ENCODE measurements at places on chromosomes 16 and 17.

GRCh38 chr17:48045316-48046001, 2.7 kb upstream of the NFE2L1 start:
- DNase-seq: peak; percentile 62

DNA sequence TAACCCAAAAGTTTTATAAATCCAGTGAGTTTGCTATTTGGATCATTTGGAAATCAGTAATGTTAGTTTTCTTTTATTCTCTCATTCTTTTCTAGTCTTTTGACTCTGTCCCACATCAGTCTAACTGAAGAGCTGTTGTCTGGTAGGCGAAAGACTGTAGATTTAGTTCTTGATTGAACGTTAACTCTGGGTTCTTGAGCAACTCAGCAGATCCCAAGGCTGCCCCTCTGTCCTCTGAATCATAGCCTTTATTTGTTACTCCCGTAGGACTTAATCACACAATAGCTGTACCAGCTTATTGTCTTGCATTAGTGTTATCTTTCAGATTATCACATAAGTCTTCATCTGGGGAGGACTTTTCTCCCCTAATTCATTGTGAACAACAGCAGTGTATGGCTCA, 119.3 kb upstream of the TOM1L1 start:
- no peak for DNase-seq

DNA sequence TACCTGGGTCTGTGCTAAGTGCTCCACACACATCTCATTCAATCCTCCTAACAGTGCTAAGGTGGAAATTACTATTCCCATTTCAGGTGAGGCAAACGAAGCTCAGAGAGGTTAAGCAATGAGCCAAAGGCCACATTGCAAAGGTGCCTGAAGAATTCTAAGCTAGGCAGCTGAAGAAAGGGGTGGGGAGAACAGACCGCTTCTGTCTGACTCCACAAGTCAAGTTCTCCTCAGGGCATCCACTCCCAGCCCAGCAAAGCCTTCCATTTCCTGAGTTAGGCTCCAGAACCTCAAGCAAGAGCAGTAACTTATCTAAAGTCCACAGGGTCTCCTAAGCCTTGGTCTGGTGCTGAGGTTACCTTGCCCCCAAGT, 27.0 kb upstream of the MRPS23 start:
- no peak for DNase-seq

DNA sequence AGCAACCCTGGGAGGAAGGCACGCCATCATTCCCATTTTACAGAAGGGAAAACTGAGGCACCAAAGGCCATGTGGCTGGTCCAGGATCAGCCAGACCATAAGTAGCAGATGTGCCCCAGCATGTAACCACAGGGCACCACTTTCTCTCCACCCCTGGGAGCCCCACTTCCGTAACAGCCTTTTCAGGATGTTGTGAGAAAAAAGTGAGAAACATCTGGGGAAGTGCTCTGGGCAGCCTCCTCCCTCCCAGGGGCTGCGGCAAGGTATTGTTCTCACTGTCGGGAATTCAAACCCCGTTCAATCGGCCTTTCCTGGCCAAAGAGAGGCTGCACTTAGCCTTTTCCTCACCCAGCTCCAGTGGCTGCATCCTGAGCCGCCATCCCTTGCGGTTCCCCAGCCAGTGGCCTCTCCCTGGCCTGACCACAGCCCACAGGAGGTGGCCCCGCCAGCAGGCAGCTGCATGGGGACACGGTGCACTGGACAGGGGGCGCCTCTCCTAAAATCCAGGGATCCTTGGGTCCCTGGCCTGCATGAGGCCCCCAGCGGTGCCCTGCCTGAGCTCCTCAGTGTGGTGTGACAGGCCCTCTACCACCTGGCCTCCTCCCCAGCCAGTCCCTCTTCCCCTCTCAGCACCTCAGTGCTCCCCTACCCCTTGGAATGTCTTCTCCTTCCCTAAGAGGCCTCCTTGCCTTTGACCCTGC, 5.7 kb upstream of the CDH5 start:
- DNase-seq: no peak

- no peak for DNase-seq
Observed at GRCh38 chr17:17075125-17075781, 33.0 kb downstream of the MPRIP start.

DNA sequence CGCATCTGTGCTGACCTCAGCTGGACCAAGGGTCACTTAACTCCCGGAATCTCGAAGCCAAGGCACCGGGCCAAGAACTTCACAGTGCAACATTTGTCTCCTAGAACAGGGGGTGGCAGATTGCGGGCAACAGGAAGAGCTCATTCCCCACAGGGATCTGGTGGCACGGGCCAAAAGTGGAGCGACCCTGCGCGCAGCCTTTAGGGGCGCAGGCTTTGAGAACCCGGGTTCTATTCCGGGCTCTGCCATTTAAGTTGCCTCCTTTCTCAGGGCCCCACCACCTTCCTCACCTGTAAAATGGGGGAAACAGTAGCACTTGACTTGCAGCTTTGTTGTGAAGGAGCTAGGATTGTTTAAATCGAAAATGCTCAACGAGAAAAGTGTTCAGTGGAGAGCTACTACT, 651 bp downstream of the SHMT1 start:
- peak; percentile 92 for DNase-seq

DNA sequence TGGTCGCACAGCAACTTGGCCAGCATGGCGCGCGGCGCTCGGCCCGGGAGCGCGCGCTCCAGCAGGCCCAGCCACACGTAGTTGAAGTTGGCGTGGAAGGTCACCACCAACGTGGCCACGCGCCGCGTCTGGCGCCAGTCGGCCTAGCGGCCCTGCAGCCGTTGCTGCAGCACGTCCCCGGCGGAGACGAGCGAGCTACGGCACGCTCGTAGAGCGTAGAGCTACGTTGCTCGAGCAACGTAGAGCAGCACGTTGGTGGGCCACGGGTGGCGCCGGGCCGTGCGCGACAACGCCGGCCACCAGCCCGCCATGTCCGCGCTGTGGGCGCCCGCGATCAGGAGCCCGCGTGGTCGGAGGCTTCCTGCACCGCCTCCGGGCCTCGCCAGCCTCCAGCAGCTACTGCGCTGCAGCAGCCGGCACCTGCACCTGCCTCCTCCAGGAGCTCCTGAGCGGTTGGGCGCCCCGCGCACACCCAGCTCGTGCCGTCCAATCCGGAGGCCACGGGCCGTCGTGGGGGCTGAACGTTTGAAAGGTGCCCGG, 13.4 kb upstream of the SULT1A1 start:
- DNase-seq: no peak

DNA sequence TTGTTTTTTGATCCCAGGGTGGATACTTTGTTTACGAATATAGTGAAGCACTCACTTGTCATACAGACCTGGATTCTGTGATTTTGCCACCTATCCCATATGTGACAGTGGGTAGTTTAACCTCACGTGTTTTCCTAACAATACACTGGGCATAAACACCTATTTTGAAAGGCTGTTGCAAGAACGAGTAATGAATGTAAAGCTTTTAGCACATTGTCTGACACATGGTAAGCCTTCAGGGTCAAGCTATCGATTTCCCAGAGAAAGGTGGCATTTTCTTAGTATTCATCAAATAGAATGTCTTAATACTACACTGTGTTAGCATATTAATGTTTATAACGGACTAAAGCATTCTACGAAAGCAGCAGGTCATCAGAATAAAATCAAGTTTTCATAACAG, 1.9 kb downstream of the CHTF8 start:
- no peak for DNase-seq

GRCh38 chr16:57394444-57394843, 10.1 kb upstream of the CCL17 start:
- DNase-seq: no peak

GRCh38 chr17:39777534-39778365, 40.0 kb downstream of the GRB7 start:
- DNase-seq: no peak

DNA sequence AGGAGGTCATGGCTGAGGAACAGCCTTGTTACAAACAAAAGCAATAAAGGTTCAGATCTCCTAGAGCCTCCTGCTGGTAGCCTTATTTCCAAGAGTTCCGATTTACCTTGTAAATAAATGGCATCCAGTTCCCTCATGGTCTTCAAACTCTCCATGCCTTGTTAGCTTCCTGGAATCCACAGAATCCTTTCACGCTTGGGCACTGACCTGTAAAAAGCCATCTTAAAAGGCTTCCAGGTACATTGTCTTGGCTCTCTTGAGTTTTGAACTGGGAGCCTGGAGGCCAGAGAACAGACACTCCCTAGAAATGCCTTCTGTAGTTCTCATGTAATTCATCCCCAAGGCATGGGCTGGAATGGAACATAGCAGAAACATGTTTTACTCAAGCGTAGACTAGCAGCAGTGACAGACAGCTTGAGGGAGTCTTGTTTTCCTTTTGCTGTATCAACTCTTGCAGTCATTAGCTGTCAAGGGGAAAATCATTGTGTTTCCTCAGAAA, 207.9 kb downstream of the SNX29 start:
- no peak for DNase-seq

GRCh38 chr17:82098169-82098938, at the start of gene FASN:
Gene FASN (minus strand): TSS chr17:82098236. CDS start chr17:82096445, 1,791 bp downstream.
- peak; percentile 99 for DNase-seq

- no peak for DNase-seq
Observed at GRCh38 chr17:81019563-81020442, 15.1 kb upstream of the BAIAP2 start.

DNA sequence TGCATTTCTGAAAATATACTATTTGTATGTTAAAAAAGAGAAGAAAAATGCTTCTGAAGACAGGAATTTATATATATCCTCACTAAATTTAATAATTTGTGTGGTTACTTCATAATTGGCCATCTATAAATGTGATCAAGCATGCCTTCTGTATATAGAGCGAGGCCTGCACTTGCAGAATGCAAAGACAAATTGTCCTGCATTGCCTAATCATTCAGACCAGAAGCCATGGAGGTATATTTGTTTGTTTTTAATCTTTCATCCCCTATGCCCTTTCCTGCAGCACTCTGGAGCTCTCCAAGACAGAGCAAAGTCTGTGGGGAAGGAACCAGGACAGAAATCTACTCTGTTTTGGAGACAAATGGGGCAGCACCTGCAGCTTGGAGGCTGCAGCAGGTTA, 23.8 kb upstream of the DDX52 start:
- DNase-seq: no peak

DNA sequence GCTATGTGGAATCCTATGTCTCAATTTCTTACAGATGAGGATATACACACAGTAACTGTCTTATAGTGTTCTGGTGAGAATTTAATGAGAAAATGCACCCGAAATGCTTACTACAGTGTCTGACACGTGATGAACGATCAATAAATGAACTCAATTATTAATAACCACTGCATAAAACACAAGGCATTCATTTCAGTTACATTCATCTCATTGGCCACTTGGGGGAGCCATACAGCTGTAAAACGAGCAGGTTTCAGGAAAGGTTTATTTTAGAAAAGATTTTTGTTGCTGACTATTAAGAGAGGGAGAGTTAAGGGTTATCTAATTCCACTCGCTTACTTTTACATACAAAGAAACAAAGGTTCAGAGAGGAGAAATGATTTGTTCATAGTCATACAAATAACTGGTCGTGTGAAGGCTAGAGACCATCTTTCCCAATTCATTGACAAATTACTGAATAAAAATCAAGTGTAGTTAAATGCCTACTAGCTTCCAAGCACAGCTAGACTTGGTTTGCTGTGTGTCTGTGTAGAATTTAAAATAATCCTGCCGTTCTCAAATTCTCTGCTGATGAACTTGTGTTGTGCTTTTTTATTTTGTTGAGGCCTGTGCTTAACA, 160.1 kb downstream of the MAP2K4 start:
- DNase-seq: no peak

DNA sequence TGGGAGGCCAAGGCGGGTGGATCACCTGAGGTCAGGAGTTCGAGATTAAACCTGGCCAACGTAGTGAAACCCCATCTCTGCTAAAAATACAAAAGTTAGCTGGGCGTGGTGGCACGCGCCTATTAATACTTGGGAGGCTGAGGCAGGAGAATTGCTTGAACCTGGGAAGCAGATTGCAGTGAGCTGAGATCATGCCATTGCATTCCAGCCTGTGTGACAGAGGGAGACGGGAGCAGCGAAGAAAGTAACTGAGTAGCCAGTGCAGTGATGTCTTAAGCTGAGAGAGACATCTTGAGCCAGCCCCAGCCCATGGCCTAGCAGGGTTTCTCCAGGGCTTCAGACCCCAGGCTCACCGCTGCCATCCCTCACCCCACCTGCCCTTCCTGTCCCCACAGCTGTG, 9.8 kb upstream of the SMIM5 start:
- no peak for DNase-seq
